ENCODE measurements at places on chromosomes 3 and 15.

DNA sequence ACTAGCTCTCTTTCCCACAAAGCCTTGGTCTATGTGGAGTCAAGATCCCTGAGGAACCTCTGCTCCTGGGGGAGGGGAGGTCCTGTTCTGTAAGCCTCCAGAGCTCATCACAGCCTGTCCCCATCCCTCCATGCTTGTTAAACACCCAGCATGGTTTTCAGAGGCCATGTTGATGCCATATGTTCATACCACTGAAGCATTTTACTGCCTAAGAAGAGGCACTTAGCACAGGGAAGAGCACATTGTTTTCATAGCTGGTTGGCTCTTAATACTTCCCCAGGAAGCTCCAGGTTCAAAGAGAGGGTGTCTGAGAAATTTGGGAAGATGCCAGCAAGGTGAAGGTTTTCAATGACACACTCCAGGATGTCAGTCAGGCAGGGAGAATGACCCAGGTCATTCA lies 25.6 kb downstream of the CPNE4 start:
- DNase-seq: no peak

GRCh38 chr15:69997813-69998212 lies 99.9 kb downstream of the TLE3 start:
- DNase-seq: no peak

DNA sequence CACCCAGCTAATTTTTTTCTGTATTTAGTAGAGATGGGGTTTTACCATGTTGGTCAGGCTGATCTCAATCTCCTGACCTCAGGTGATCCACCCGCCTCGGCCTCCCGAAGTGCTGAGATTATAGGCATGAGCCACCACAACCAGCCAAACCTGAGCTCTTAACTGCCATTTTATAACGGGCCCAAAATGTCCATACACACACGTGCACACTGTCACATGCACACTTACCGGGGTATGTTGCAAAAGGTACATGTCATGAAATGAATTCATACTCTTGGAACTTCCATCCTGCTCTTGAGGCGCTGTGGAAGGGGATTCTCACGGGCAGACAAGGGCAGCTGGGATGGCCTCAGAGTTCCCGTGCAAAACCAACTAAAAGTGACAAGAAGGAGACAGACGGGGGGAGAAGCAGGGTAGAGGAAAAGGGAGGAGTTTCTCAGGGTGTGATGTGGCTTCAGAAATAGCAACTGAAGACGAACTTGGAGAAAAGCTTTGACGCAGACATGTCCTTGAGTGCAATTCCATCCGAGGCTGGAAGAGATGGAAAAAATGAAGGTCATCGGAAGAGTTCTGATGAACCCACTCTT lies 110.9 kb downstream of the BDH1 start:
- DNase-seq: no peak

- DNase-seq: no peak
These were observed 785.1 kb downstream of the EDEM1 start for GRCh38 chr3:5972586-5972985.

GRCh38 chr3:153463895-153464294 lies 301.9 kb downstream of the RAP2B start:
- DNase-seq: no peak

DNA sequence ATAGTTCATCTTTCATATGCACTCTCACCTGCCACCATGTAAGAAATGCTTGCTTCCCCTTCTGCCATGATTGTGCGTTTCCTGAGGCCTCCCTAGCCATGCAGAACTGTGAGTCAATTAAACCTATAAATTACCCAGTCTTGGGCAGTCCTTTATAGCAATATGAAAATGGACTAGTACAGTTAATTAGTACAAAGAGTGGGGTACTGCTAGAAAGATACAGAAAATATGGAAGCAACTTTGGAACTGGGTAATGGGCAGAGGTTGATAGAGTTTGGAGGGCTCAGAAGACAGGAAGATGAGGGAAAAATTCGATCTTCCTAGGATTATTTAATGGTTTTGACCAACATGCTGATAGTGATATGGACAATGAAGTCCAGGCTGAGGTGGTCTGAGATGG lies 246.9 kb downstream of the CGGBP1 start:
- no peak for DNase-seq

DNA sequence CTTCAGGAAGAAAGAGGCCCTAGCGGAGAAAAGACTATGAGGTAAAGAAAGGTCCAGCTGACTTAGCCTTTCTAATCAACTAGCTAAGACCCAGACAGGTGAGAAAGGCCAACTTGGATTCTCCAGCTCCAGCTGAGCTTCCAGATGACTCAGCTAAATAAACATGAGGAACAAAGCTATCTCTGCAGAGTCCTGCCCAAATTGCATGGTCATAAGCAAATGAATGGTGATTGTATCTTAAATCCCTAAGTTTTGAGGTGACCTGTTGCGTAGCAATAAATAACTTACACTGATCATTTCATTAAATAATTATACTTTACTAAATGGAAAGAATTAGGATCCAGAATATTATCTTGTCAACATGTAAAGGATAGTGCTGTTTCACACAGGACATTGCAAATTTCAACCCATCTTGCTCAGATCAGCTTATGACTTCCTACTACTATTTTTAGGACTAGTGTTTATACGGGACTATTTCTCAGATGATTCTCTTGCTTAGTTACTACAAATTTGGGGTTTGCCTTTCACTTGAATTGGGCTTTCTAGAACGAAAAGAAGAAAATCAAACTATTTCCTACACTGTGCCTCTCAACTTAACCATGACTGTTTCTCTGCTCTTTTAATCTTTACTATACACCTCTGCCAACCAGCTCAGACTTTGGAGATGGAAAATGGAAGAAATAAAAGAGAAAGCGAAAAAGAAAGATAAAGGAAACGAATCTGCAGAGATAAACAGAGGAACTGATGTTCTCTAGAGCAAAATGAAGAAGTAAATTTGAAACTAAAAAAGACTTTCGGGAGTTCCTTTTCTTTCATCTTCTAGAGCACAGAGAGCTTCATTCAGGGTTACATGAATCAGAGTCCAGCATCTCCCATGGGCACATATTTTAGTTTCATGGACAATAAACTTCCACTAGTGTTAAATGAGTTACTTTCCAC lies 6.6 kb upstream of the ADGRG7 start:
- DNase-seq: no peak

- no peak for DNase-seq
These were observed 19.8 kb downstream of the RPSA start for GRCh38 chr3:39426312-39426711.

GRCh38 chr3:32153414-32154204 lies 47.2 kb downstream of the GPD1L start:
- DNase-seq: no peak

GRCh38 chr15:49152552-49153312 lies 2.7 kb downstream of the COPS2 start:
- no peak for DNase-seq

- peak; percentile 9 for DNase-seq
These were observed 21.6 kb downstream of the SPTSSB start for GRCh38 chr3:161349529-161350312.

DNA sequence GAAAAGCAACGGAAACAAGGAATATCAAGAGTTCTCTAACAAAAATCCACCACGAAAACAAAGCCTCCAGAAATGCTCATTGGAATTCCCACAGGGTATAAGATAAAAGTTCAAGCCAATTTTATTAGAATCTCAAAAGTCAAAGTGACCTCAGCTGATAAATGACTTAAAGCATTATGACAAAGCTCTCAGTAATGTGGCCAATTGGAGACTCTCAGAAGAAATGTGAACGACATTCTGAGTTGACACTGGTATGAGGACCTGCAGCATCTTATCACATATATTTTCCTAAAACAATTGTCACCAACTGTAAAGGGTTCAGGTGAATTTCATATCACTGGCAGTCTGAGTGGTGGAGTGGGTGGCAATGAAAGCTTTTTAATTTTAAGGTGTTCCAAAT lies 199.1 kb downstream of the FOXP1 start:
- no peak for DNase-seq

GRCh38 chr3:112056451-112056929 lies 22.0 kb downstream of the TMPRSS7 start:
- no peak for DNase-seq

DNA sequence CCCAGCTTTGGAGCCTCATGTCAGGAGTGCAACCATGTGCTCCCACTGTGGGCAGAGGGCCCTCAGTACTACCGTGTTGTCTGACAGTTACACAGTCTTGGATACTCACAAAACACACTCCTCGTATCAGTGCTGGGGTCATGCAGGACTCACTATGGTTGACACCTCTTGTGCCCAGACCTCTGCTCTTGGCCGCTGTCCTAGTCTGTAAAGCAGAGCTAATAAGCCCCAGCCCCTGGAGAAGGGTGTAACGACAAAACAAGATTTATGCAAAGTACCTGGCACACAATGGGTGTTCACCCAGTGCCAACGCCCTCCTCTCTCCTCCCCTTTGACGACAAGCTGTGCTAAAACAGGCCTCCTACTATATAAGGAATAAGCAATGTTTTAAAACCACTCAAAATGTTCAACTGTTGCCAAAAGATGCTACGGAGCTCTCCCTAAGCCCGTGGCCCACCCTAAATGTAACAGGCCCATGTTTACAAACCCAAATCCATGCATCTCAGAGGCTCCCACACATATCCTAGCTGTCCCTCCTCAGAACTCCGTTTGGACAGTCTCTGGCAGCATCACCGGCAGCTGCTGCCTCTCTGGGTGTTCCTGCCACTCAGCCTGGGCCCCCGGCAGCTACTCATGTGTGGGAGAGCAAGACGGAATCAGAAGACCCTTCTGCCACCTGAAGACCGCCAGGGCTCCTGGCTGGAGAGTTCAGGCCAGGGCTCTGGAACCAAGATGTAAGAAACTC lies 65.8 kb downstream of the MRPL46 start:
- no peak for DNase-seq

DNA sequence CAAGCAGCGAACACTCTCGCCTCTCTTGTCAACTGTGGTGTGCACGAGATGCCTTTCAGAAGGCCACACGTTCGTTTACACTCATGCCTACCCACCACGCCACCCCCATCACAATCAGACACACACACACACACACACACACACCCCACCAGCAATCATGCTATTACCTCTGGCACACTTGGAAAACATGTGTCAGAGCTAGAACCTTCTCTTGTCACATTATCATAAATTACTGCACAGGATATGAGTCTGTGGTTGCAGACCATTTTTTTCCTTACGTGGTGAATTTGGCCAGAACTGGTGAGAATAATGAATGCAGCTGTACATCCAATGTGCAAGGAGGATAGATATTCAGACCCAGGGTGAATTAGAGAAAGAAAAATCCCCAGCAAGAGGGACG lies 52.4 kb downstream of the TRIM69 start:
- DNase-seq: peak; percentile 28

- no peak for DNase-seq
These were observed 52.7 kb upstream of the SPATA12 start for GRCh38 chr3:57007521-57008460.

DNA sequence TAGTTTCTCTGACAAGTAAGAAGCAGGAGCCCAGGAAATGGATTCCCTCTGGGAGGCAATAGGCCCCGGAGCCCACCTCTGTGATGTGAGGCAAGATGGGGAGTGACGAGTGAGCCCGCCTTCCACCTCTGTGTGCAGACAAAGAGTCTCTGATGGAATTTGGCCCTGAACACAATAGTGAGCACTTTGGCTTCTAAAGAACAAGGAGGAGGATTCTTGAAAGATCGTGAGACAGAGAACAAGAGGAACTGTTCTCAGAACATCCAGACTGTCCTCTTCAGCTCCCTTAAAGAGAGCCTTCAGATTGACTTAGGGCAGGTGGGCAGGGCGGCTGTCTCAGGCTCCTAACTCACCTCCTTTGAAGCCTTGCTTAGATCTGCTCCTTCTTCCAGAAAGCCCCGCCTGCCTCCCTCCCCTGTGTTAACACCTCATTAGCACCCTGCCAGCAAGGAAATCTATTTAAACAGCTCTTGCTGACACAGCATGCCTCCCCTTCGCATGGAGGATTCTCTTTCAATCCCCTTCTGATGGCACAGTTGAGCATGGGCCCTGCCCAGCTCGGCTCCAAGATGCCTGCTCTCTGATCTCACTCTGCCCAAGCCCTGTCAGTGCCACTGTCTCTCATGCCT lies 430.3 kb downstream of the NTRK3 start:
- no peak for DNase-seq

DNA sequence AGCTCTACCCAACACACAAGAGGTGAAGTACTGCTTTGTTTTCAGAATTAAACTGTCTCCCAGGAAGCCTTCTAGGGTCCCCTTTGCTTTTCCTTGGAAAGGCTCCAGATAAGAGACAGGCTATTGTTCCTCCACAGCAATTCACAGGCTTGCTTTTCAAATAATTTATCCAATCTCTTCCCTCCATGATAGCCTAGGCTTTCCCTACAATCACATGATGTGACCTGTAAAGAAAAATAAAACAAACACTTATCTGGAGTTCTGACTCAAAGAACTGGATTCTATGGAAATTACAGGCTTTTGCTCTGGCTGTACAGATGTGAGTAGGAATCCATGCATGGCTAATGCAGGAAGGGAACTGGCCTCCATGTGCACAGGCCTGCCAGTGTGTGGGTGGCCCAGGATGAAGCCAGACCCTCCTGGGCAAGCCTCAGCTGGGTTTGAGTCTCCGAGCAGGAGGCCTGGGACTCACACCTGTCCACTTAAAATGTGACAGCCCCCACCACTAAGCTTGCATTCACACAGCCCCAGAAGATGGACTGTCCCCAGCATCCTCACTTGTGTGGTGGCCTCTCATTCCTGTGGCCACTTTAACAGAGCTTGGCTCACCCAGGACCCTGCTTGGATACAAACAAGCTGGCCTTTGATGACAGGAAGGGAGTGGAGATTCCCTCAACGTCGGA lies 75.8 kb upstream of the LEKR1 start:
- DNase-seq: no peak

DNA sequence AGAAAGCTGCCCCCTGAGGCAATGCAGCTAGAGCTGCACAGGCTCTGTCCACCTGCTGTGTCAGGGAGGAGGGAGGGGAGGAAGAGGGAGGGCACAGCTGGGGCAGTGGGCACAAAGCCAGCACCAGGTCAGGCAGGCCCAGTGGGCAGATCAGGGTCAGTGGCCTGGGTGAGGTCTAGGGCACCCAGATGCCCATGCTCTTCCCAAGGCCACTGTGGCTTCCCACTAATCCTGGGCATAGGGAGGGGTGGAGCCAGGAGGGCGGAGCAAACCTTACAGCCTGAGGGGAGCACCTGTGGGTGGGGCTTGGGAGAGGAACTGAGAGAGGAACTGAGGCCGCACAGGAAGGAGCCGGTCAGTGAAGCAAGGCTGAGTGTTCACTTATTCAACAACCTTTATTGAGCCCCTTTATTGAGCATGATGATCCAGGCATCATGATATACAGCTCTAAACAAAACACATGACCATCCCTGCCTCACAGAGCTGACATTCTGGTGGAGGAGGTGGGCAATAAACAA lies 55.0 kb downstream of the RHCG start:
- DNase-seq: no peak

DNA sequence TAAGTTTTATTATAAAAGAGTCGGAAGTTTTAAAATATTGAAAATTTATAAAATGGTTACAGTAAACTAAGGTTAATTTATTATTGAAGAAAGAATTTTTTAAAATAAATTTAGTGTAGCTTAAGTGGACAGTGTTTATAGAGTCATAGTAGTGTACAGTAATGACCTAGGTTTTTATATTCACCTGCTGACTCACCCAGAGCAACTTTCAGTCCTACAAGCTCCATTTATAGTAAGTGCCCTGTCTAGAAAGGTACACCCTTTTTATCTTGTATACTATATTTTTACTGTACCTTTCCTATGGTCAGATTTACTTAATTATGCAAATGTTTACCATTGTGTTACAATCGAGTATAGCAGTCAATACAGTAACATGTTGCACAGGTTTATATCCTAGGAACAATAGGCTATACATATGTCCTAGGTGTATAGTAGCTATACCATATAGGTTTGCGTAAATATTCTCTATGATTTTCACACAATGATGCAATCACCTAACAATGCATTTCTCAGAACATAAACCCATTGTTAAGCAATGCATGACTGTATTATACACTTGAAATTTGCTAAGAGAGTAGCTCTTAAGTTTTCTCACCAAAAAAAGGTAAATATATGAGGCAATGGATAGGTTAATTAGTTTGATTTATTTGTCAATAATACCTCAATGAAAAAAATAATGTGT lies 106.9 kb upstream of the CD96 start:
- no peak for DNase-seq

Data from stimulated activated CD4-positive, alpha-beta T cell treated with anti-CD3 and anti-CD28 coated beads, Interleukin-12 subunit alpha, Interleukin-12 subunit beta, amount 100 ng/mL, for 24 hours (primary cell).